NCI-H2029 (cell line): ENCODE measurements at places on chromosomes 13 and 19.

GRCh38 chr13:110391273-110391672, 84.2 kb downstream of the COL4A2 start:
- DNase-seq = no peak

DNA sequence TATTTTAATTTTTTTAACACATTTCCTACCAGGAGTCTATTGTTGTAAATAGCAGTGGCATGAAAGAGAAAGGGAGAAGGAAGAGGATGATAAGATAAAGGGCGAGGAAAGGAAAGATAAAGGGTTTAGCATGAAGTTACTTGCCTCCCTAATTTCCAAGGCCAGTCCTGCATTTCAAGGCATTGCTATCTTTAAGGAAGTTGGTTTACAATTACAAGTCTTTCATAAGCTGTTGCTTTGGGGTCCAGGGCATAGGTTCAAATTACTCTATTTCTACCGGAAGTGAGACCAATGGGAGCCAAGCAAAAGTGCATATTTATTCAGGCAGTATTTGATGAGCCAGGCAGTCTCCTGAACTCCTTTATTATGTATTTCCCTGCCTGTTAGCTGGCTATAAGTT, 27.7 kb upstream of the UBL3 start:
- DNase-seq = no peak

- DNase-seq = no peak
These were observed 44.7 kb downstream of the TM9SF2 start for GRCh38 chr13:99545979-99546378.

- no peak for DNase-seq
These were observed 112.7 kb upstream of the TSHZ3 start for GRCh38 chr19:31461814-31462539.

DNA sequence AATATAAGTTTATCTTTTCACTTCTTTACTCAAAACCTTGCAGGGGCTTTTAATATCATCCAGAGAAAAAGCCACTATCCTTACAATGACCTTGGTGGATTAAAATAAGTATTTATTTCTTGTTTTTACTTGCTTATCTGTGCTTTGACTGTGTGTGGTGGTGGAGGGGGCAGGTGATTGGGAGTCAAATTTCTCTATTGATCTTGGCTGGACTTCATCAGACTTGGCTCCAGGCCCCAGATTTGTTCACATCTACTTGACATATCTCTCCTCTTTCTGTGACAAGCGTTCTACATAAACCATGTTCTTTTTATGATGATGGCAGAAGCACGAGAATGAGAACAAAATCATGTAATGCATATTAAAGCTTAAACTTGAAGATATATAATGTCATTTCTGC, 670.8 kb downstream of the PCDH17 start:
- no peak for DNase-seq

DNA sequence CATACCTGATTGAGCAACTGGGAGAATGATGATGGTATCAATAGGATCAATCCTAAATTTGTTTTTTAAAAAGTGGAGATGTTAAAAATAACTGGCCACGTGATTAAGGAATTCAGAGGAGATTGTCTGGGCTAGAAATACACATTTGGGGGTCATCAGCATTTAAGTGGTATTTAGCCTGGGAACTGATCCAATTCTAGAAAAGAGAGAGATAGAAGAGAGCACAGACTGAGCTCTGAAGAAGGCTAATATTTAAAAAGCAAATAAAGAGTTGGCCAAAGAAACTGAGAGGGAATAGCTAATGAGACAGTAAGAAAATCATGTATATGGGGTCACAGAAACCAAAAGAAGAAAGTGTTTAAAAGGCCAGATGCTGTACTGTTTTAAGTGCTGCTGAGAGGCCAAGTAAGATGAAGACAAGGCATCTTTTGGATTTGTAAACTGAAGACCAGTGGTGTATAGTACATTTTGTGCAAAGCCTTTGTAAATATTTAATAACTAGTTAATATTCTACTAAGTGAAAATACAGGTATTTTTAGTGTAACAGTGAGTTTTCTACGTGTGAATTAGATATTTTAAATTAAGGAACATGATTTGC, 40.2 kb downstream of the UBL3 start:
- no peak for DNase-seq

- DNase-seq = peak; percentile 9
These were observed 2.7 kb downstream of the ING1 start for GRCh38 chr13:110716247-110716515.

DNA sequence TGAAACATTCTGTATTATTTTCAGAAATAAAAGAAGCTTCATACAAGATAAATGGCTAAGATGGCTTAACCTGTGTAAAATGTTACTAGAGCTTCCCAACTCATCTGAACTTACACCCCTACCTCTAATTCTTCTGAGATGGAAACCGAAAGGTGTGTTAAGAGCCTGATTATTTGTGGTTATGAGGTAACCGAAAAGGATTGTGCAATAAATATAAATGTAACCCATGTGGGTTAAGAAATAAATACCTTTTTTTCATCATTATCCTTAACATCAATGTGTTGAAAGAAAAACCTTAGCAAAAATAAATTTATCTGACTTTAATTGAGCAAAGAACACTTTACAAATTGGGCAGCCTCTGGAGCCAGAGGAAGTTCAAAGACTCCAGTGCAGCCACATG, 961.8 kb upstream of the SPRY2 start:
- no peak for DNase-seq

DNA sequence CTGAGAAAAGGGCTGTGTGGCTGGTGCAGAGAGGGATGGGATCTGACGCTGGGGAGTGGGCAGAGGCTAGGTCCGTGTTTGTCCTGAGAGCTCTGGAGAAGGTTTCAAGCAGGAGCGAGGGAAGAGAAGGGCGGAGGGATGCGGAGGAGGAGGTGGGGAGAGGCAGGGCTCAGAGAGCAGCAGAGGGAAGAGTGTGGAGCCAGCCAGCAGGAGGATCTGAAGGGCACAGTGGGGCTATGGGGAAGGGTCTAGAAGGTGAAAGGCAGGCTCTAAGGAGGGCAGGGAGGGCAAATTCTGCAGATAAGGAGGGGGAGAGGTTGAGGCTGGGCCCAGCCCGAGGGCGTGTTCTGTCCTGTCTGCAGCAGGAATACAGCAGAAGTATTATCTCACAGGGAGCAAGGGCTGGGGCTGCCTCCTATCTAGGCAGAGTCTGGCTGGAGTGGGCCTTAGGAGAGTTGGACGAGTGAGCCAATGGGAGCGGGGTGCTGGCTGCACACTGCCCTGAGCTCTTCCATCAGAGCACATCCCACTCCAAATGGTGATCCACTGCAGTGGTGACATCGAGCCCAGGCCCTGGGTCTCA, 6.1 kb downstream of the AP2A1 start:
- DNase-seq = no peak

DNA sequence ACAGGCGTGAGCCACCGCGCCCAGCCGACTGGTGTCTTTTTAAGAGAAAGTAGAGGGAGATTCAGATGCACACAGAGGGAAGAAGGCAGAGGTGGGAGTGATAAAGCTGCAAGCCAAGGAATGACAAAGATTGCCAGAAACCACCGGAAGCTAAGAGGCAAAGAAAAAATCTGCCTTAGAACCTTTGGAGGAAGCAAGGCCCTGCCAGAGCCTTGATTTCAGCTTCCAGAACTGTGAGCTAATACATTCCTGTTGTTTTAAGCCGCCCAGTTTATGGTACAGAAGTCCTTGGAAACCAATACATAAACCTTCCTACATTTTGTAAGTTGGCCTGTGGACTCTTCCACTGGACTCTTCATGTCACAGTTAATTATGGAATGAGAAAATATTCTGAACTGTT, 71.7 kb upstream of the SOX21 start:
- DNase-seq = no peak

DNA sequence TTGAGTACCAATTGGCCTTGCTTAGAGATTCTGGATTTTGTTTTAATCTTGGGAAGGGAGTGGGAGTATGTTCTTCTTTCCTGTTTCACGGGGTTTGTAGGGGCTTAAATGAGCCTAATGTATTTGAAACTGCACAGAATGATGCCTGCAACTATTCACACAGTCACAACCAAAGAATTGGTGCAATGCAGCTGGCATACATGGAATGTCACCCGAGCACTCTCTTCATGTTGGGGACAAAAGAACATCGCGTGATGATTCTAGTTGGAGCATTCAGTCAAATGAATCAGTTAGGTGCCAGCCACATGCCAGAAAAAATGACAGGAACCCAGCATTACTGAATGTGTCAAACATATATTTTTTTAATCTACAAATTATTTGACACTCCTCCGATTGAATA, 22.1 kb downstream of the STARD13 start:
- DNase-seq = no peak

GRCh38 chr19:17404015-17404414, 1.4 kb downstream of the BST2 start:
- no peak for DNase-seq

DNA sequence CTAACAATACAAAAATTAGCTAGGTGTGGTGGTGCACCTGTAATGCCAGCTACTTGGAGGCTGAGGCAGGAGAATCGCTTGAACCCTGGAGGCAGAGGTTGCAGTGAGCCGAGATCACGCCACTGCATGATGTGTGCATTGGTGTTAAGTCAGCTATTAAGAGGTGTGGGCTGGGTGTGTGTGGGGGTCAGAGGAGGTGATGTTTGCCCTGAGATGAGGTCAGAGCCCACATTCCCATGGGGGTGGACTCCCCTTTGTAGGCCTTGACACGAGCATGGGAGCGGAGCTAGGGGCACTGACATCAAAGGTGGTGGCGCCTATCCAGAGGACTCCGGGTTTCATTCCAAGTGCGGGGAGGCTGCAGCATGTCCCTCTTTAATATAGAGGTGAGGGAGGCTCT, 34.6 kb upstream of the LDLR start:
- no peak for DNase-seq

DNA sequence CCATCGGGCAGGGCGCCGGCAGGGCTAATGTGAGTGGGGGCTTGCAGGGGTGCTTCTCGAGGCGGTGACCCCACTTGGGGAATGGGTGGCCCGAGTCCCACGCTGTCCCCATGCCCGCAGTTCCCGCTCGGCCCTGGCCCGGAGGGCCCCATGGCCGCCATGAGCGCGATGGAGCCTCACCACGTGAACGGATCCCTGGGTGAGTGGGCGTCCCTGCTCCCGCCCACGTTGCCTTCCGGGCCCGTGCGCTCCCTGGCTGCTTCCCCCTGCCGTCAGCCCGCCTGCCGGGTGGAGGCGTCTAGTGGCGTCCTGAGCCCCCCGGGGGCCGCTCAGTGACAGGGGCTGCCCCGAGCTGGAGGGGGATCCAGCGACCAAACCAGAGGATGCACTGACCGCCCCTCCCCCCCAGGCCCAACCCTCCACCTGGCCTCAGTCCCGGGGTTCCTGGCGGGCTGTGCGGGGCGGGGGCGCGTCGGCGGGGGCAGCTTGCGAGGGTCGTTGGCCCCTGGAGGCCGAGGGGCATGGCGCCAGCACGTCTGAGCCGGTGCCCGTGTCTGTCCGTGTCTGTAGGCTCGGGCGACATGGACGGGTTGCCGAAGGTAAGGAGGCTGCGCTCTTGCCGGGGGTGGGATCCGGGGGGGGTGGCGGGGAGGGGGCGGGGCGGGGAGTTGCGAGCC, 4.8 kb downstream of the ISYNA1 start:
- no peak for DNase-seq

- peak; percentile 53 for DNase-seq
These were observed 12.3 kb upstream of the ZBTB32 start for GRCh38 chr19:35692010-35692409.

GRCh38 chr13:90806892-90807291, 540.6 kb upstream of the MIR17HG start:
- DNase-seq = no peak

- no peak for DNase-seq
These were observed 51.6 kb downstream of the KLF2 start for GRCh38 chr19:16376241-16376640.

GRCh38 chr13:26864576-26864975, 104.0 kb upstream of the GPR12 start:
- DNase-seq = no peak

DNA sequence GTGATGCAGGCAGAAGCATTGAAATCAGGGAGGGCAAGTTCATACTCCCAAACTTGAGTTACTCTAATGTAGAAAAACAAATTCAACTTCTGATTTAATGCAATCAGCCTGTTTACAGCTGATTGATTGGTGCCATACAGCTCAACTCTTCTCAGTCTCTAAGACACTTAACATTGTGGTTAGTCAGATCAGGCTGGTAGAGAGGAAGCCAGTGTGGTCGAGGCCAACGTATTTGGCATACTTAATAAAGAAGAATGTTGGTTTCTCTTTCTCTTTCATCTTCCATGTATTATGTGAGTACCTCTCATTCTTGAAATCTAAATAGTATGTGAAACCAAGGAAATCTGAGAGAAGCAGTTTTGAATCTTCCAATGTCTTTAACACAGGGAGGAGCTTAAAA, 255.0 kb upstream of the SLITRK1 start:
- DNase-seq = no peak

DNA sequence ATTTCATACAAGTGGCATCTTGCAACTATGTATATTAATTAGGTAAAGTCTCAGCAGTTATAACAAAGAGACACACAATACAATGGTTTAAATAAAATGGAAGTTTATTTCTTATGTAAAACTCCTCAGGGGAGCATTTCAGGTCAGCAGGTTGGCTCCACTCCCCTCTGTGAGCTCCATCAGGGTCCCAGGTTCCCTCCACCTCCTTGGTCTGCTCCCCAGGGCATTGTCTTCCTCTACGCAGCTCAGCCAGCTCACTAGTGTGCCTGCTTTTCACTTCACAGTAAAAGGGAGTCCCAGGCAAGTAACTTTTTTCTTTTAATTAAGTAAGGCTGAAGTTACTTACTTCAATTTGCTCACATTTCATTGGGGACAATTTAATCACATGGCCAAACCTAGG, 135.3 kb upstream of the FNDC3A start:
- DNase-seq = no peak

- no peak for DNase-seq
These were observed 19.6 kb downstream of the ZNF575 start for GRCh38 chr19:43552616-43553015.

DNA sequence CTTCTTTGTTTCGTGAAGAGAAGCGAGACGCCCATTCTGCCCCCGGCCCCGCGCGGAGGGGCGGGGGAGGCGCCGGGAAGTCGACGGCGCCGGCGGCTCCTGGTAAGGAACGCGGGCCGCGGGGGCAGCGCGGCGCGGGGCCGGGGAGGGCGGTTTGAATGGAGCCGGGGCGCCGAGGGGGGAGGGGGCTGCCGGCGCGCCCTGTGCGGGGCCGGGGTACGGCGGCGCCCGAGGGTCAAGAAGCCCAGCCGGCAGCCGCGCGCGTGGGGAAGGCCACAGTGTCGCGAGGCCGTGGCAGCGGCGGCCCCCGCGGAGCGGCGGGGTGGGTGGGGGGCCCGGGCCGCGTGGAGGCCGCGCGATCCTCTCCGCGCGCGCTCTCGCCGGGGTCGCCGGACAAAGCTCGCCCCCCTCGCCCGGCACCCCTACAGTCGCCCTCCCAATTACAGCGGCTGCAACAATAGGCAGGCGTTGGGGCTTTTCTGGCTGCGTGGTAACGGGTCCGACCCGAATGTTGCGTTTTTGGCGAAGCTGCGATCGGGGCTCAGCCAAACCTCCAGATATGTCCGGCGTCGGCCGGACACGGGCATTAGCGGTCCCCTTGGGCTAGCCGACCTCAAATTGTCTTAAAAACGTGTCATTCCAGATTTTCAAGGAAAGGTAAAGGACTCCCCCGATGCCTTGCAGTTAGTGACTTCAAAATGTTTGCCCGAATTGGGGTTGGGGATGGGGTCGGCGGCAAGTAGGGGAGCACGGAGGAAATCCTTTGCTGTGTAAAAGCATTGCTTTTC, 437 bp downstream of the SMARCA4 start:
- no peak for DNase-seq

GRCh38 chr13:32330441-32330840, 15.1 kb downstream of the BRCA2 start:
- DNase-seq = no peak

- DNase-seq = no peak
These were observed 37.3 kb downstream of the NFIC start for GRCh38 chr19:3403489-3404323.
